ENCODE measurements at places on chromosomes 11 and 22.

- no peak for DNase-seq
These were observed 224.3 kb upstream of the C11orf87 start for GRCh38 chr11:109197656-109198055.

DNA sequence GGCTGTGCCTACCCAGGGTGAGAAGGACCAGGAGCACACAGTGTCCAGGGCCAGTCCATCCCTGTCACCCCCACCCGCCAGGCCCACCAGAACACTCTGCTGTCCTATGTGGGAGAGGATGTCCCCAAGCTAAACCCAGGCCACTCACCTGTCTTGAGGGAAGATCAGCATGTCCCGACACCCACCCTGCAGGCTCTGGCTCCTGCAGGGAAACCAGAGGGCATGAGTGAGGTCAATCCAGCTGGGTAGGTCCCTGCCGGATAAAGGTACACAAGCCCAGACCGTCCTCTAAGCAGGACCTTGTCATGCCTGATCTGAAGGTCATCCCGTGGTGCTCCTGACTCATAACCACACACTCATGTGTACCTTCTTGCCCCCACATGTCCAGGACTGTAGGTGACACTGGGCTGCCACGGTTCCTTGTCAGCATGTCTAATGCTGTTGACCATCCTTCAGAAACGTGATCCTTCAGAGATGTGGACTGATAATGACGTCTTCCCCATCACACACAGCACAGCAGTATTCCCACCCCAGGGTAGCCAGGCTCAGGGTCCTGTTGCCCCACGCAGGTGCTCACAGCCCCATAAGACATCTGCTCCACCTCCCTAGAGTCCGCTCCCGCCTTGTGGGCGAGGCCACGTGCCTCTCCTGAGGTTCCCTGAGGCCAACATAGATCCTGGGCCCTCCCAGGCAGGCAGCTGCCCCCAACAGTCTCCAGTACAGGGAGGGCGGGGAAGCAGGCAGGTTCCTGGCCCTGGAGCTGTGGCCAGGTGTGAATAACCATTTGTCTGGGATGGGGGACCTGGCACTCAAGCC is 6.1 kb downstream of the ARVCF start:
- no peak for DNase-seq

DNA sequence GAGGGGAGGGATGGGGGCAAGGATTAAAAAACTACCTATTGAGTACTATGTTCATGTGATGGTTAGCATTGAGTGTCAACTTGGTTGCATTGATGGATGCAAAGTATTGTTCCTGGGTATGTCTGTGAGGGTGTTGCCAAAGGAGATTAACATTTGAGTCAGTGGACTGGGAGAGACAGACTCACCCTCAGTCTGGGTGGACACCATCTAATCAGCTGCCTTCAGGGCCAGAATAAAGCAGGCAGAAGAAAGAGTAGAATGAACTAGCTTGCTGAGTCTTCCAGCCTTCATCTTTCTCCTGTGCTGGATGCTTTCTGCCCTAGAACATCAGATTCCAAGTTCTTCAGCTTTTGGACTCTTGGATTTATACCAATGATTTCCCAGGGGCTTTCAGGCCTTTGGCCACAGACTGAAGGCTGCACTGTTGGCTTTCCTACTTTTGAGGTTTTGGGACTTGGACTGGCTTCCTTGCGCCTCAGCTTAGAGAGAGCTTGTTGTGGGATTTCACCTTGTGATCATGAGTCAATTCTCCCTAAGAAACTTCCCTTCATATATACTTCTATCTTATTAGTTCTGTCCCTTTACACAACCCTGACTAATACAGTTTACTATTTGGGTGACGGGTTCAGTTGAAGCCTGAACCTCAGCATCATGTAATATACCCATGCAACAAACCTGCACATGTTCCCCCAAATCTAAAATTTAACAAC is 70.2 kb downstream of the MTNR1B start:
- DNase-seq, result no peak

DNA sequence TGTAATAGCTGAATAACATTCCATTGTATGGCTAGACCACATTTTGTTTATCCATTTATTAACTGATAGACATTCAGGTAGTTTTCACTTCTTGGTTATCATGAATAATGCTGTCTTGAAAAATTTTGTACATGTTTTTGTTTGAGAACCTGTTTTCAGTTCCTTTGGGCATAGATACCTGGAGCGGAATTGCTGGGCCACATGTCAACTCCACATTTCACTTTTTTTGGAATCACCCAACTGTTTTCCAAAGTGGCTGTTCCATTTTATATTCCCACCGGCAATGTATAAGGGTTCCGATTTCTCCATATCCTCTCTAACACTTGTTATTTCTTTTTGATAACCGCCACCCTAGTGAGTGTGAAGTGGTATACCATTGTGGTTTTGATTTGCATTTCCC is 184.3 kb downstream of the LARGE1 start:
- DNase-seq, result no peak

GRCh38 chr22:44075670-44076069 is 51.6 kb downstream of the PARVB start:
- DNase-seq, result no peak

GRCh38 chr22:17705546-17705945 is 67.0 kb downstream of the BCL2L13 start:
- no peak for DNase-seq

GRCh38 chr11:107621081-107621480 is 30.1 kb downstream of the ELMOD1 start:
- no peak for DNase-seq

DNA sequence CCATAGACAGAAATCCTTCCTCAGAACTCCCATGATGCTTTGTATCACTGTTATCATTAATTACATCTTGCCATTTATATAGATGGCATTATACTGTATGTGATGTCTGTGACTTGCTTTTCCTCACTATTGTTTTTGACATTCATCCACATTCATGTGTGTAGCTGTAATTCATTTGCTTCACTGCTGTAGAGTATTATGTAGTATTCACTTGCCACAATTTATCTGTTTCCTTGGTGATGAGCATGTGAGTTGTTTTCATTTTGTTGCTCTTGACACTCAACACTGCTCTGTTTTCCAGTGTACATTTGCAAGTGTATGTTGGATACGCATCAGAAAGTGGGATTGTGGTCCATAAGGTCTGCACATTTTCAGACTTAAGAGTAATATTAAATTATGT is 328.6 kb upstream of the C11orf87 start:
- no peak for DNase-seq

GRCh38 chr11:122242731-122243130 is 126.7 kb upstream of the BLID start:
- DNase-seq, result no peak

DNA sequence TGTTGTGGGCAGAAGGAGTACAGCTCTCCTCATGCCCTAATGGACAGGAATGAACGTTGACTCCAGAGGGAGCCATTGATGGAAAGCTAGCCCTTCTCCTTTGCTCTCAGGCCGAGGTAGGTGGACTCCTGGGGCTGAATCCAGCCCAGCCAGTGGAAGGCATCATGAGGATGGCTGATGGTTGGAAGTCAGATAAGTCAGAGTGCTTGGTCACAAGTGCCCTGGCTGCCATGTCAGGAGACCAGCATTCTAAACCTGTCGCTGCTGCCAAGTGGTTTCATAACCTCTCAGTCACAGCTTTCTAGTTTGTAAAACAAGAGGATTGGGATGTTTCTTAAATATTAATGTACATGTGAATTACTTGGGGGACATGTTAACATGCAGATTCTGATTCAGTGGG is 32.3 kb downstream of the PIWIL4 start:
- no peak for DNase-seq

- DNase-seq, result no peak
These were observed 509.9 kb downstream of the NTM start for GRCh38 chr11:131880316-131880715.

DNA sequence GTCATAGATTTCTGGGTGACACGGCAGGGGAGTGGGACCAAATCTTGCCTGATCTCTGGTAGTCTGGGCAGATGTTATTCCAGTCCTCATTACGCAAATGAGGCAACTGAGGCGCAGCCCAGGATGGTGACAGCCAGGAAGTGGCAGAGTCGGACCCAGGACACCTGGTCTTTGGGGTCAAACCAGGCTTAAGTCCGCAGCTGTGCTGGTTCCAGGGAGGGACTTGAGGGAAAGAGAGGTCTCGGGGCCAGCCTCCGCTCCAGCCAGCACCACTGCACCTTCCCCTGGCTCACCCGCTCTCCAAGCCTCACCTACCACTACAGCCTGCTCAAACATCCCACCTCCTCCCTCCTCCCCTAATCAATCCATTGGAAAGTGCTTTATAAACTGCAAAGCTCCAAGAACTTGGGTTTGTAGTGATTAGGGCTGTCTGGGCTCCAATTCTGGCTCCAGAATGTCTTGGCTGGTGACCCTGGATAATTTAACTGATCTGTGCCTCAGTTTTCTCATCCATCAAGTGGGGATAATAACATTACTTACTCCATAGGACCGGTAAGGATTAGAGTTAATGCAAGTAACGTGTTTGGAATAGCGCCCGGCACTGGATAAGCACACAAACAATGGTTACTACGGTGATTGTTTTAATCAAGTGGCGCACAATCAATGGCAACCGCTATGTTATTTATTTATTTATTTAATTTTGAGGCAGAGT is 526 bp upstream of the PNPLA5 start:
- no peak for DNase-seq

- DNase-seq, result no peak
These were observed 59.0 kb downstream of the CEP57 start for GRCh38 chr11:95849087-95849825.

DNA sequence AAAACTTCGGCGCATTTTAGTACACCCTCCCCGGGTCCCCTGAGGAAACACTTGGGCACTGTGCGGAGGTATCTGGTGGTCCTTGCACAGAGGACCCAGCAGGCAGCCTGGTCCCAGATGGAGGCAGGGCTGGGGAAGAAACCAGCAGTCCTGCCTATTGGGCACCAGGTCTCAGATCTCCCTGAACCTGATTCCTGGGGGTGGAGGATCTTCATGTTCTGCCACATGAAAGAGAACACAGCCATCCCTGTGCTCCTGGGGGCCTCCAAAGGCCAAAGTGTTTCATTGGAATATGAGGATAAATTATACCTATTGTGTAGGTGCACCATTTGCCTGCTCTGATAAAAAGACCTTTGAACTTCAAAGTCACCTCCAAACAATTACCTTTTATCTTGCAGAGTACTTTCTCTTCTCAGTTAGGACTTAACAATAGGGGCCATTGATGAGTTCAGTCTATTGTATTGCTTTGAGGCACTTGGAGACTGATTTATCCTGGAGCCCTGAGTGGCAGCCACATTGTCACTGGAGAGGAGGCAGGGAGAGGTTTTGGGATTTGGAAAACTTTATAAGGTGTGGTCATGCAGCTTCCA is 1.8 kb downstream of the RCN1 start:
- DNase-seq, result no peak

DNA sequence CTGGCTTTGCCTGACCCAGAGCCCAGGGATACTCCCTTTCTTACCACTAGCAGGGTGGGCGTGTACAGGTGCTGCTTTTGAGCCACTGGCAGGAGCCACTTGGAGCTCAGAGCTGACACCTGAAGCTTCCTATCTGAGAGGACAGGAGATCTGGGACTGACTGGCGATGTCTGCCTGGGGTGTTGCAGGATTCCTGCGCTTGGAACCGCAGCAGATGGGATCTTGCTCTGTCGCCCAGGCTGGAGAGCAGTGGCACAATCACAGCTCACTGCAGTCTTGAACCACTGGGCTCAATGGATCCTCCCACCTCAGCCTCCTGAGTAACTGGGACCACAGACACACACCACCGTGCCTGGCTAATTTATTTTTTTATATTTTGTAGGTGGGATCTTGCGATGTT is 17.7 kb downstream of the GP1BB start:
- no peak for DNase-seq

DNA sequence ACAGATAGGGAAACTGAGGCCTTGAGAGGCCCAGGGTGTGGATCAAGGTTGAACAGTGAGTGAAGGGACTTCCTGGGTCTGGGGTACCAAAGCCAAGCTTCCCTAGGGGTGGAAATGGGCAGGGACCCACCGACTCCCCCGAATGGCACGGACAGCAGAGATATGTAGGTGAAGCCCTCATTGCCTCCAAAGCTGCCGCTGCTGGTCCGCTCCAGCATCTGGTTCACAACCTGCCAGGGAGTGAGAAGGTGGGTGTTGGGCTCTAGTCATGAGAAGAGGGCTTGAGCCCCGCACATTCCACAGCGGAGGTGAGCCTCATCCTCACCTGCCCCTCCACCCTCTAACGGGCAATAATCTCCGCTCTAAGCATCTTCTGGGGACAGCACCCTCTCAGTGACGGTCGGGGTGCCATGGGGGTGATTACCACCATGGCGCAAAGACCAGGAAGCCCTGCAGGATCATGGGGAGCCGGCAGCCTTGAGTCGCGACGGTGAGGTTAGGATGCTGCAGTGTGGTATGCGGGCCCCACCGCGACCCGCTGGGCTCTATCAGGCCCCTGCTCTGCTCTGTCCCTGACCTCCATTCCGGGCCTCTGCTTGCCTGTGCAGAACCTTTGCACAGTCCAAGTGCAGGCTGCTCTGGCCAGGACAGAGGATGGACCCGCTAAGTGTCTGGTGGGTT is 10.8 kb downstream of the ALDH3B2 start:
- no peak for DNase-seq

DNA sequence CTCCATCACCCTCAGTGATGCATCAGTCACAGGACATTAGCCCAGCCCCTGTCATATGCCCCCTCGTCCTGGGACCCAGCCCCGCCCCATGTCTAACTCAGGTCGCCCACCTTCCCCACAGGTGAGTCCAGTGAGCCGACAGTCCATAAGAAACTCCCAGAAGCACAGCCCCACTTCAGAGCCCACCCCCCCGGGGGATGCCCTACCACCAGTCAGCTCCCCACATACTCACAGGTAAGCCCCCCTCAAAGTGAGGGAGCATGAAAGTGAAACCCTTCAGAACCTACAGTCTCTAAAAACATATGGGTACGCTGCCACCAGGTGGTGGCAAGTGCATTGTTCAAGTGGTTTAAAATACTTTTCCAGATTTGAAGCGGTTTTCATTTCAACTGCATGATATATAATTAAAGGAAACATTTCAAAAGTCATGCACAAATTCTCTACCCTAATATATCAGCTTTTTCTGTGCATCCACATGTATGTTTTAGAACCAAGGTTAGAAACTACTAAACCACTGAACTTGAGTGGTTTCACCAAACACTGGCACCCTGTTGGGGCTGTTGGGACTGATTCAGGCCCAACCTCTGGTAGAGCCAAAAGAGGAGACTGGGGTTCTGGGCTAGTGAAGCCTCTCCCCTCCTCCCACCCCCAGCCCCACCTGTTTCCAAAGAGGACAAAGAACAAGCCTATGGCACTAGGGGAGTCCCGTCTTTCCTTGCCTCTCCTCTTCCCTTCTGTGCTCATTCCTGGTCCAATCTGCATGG is 17.3 kb downstream of the EPS8L2 start:
- peak; percentile 45 for DNase-seq

DNA sequence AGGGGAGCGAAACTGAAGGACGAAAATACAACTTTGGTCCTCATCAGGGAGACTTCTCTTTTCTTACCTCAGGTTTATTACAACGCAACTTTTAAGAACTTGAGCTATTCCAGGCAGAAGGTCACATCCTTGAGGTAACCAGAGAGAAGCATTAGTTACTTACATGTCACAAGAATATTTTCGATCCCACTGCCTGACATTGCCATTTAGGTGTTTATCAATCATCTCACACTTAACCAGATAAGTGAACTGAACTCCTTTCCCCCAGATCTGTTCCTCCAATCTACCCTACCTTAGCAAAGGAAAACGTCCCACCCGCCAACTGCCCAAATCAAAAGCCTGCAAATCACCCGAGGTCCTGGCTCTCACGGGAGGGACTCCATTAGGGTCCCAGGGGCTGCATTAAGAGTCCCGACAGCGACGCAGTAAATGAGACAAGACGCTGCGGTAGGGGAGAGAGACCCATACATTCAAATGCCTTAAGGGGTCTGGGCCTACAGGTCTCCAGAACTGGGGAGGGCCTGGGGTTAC is 734 bp downstream of the ZNF280B start:
- no peak for DNase-seq

GRCh38 chr11:2463766-2464277 is 19.0 kb downstream of the KCNQ1 start:
- no peak for DNase-seq

Data from NCI-H1436 treated with DMSO at 0.1 percent for 48 hours (cell line).